Kidney (tissue), 22 donors: ENCODE measurements at places on chromosomes 6 and 20. TPM values are rescaled to one million over a fixed set of nuclear protein-coding genes. Genes with fewer than 3 reads are reported as not detected.
A peak's percentile ranks its signal among the peaks of the same experiment; 100 is the strongest.

HLA-DMA gene
- 98.5 TPM for total RNA-seq

OVOL2 gene
- 4.8 TPM for total RNA-seq

TCF21 gene
- total RNA-seq = 6.3 TPM

SH3BGRL2 gene
- 14.6 TPM for total RNA-seq

SSTR4 gene
- total RNA-seq = not detected

COL19A1 gene
- 1.1 TPM for total RNA-seq

ADIG gene
- not detected for total RNA-seq

SOBP gene
- 9.5 TPM for total RNA-seq

ARMC12 gene
- 0.47 TPM for total RNA-seq

- DNase-seq = peak; percentile 68
Observed at GRCh38 chr20:3716195-3716834, 3.9 kb upstream of the SIGLEC1 start.

DNA sequence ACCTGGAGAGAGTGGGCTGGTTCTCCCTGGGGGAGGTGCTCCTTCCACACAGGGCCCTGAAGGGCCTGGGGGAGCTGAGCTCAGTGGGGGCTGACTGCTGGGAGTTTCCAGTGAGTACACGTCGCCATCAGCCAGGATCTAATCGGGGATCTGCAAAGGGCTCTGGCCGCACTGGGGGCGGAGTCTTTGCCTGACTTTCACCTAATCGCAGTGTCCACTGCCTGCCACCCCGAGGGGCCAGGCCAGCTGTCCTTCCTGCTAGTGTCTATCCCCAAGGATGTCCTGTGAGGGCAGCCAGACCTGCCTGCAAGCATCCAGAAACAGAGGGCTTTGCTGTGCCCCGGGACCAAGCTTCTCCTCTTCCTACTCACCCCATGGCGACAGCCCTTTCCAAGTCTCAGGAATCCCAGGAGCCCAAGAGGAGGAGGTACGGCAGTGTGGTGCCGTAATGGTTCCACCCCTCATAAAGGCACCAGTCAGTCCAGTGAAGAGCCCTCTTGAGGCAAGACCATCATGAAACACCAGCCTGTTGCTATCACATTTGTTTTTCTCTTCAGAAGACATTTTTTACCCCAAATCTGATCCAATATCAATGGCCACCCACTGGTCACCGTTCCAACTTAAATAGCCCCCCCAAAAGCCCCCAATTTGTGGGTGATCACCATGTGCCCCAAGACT, 243.1 kb upstream of the ECI2 start:
- DNase-seq = no peak

GRCh38 chr6:40585651-40586269, 1.4 kb downstream of the LRFN2 start:
- DNase-seq = no peak

GRCh38 chr6:97053643-97054411, 129.3 kb downstream of the KLHL32 start:
- DNase-seq = no peak

DNA sequence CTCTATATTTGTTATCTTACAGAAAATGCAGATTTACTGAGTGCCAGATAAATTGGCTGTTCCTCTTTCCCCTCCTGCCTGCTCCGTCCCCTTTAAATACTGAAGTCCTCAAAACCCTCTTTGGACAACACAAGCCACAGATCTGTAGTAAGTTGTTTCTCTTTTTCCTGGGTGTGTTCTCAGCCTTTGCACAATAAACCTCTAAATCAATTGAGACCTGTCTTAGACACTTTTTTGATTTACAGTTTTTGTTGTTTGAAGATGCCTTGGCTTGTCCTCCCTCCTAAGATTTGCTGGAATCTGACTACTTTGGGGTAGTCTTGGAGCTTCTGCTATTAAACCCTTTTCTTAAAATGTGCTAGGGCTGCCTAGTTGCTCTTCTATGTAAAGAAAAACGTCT, 60.9 kb upstream of the EIF2S2 start:
- no peak for DNase-seq

GRCh38 chr6:352896-353470, 38.6 kb upstream of the IRF4 start:
- no peak for DNase-seq

GRCh38 chr6:38604700-38605099, 35.0 kb downstream of the BTBD9 start:
- no peak for DNase-seq

GRCh38 chr6:27512525-27512924, 39.6 kb upstream of the ZNF184 start:
- no peak for DNase-seq

DNA sequence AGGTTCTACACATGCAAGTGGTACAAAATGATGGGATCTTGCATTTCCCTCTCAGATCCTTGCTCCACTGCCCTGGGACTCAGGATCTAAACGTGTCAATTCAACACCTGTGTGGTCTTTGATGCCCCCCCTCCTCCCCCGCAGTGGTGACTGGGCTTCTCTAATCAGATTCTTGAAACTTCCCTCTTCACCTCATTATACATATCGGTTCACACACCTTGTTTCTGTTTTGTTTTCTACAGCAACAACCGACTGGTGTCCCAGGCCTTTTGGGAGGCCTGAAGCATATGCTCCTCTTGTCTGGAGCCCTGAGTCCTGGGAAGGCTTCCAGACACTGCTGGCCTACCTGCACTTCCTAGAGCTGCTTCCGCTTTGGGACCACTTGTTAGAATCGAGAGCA, 20.0 kb downstream of the SAMD3 start:
- DNase-seq = no peak

DNA sequence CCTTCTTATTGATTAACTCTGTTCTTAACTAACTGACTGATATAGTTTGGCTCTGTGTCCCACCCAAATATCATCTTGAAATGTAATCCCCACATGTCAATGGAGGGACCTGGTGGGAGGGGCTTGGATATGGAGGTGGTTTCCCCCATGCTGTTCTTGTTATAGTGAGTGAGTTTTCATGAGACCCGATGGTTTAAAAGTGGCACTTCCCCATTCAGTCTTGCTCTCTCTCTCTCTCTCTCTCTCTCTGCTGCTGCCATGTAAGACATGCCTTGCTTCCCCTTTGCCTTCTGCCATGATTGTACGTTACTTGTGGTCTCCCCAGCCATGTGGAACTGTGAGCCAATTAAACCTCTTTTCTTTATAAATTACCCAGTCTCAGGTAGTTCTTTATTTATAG, 81.8 kb upstream of the SPACA1 start:
- DNase-seq = no peak

DNA sequence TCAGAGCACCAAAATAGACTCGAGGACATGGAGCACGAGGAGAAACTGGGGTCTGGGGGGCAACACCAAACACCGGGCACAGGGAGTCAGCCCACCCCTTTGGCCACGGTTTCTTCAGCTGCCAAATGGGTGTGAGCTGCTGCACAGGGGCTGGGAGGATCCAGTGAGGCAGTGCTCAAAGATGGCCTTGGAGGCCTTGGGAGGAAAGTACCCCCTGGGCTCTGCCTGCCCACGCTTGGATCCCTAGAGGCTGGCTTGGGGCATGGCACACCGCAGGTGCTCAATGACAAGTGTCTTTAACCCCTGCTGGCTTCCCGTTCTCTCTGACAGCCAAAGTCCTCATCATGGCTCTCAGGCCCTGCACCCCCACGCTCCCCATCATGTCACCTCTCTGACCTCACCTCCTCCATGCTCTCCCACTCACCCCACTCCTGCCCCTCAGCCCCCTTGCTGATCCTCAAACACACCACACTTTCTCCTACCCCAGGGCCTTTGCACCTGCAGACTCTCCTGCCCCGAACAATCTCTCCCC, 190.3 kb downstream of the ANKRD60 start:
- no peak for DNase-seq

- no peak for DNase-seq
Observed at GRCh38 chr6:13914351-13914750, 10.4 kb upstream of the RNF182 start.

DNA sequence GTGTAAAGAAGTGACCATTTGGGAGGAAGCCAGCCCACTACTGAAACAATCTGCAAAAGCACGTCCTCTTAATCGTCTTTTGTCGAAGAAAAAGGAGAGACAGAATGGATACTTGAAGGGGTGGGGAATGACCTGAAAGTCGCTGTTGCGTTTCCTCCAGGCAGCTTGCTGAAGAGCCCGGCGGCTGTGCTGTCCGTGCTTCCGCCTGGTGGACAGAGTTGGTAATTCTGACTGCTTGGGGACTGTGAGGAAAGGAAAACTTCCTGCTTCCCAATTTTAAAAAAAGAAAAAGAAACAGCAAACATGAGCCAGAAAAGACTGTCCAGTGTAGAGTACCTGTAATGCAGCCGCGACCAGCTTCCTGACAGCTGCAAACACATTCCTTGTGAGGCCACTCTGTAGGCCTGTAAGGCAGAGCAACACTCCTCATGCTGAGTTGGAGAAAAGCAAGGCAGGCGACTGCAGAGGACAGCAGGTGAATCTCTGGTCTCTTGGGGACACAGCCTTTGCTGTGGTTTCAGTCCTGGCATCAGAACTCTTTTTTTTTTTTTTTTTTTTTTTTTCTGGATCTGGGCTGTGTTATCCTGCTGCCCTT, 251.1 kb upstream of the TBX18 start:
- DNase-seq = peak; percentile 55

GRCh38 chr6:35247642-35248231, 11.8 kb upstream of the ZNF76 start:
- no peak for DNase-seq

DNA sequence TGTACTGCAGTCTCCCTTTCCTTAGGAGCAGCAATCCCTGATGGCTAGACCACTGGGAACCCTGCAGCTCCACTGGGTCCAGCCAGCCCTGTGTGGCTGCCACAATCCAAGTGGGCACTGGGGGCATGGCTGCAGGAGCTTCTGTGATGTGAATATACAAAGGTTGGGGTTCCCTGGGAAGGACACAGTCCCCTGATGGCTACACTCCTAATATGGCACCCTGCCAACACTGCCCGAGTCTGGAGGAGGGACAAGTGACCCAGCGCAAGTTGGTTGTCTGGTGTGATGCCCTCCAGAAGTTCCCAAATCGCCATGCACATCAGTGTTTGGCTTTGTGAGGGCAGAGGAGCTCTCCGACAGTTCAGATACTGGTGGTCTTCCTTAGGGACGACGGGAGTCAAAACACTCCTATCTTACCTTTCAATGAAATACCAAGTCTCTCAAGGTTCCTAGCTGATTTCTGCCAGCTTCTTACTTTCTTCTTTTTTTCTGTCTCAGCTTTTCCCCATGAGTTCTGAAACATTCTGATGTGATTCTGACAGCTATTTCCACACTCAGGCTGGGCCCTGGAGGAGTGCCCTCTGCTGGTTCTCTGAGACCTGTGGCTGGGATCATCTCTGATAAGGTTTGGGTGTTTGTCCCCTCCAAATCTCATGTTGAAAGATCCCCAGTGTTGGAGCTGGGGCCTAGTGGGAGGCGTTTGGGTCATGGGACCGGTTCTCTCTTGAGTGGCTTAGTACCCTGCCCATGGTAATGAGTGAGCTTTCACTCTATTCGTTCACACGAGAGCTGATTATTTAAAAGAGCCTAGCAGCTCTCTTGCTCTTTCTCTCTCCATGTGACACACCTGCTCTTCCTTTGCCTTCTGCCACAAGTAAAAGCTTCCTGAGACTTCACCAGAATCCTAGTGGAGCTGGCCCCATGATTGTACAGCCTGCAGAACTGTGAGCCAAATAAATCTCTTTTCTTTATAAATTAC, 15.5 kb upstream of the ZFP57 start:
- DNase-seq = no peak
